ENCODE measurements at places on chromosomes 13 and 19.

DNA sequence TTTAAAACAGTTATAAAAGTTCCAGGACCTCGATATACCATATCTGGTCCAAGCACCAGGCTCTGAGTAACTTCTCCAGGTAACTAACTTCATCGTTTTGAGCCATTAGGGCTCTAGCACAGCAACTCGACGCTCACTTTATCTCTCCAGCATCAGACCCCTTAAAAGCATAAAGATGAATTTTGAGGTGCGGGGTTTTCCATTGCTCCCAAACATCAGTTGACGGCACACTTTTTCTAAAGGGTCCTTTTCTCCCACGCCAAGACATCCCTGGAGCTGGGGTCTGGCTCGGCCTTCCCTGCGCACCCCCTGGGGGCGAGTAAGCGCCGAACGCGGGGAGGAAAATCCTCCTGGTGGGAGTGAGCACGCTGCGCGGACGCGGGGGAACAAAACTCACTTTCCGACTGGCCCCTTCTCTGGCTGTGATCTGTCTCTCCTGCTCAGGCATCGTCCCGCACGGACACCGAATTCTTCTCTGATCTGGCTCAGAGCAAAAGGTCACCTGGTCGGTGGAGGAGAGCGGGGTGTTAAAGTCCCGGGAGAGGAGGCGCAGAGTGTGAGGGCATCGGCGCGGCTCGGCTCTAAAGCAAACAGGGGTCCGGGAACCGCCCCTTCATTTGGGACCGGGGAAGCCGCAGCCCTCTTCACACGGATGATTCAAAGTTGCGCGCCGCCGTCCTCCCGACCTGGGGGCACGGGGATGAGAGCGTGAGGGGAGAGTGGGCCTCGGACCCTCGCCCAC lies at the start of gene ATP7B:
Gene ATP7B, minus strand, starts transcription at position 561 of the 742 bp plus-strand sequence. Its CDS starts 113 bp downstream, at position 448.
- no peak for DNase-seq

- DNase-seq: no peak
These were observed at the start of gene CPB2 for GRCh38 chr13:46104868-46105267. Gene CPB2, minus strand, starts transcription at chr13:46105033. Its CDS starts 24 bp downstream, at chr13:46105009.

DNA sequence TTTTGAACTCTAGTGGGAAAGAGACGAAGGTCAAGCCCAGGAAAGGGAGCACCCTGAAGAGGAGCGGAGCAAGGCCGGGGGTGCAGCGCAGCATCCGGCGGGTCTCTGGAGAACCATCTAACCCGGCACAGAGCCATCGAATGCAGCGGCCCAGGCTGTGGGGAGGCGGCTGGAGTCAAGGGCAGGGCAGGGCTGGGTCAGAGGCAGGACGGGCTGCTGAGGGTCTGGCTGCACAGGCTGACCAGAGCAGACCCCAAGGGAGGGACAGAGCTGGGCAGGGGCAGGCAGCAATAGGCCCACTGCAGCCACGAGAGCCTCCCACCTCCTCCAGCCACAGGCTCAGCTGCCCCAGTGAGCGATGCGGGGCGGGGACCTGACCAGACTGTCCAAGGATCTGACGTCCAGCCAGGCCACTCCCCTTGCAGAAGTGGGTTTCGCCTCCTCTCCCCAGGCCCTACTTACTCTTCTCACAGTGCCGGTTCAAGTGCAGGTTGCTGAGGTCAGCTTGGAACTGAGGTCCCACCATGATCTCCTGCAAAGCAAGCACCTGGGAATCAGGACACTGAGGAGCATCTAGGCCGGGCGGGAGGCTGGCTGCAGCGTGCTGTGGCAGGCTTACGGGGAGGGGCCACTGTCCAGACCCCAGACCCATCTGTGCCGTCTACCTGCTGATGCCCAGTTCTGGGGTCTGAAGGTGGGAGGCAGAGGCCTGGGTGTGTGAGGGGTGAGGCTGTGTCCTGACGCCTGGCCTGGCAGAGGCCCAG lies 19.2 kb downstream of the MIER2 start:
- no peak for DNase-seq

- DNase-seq: no peak
These were observed 87.1 kb upstream of the STK24 start for GRCh38 chr13:98664047-98664446.

- DNase-seq: no peak
These were observed 168.6 kb upstream of the RFC3 start for GRCh38 chr13:33649212-33649878.

GRCh38 chr13:34816908-34817665 lies 125.0 kb upstream of the NBEA start:
- DNase-seq: no peak

DNA sequence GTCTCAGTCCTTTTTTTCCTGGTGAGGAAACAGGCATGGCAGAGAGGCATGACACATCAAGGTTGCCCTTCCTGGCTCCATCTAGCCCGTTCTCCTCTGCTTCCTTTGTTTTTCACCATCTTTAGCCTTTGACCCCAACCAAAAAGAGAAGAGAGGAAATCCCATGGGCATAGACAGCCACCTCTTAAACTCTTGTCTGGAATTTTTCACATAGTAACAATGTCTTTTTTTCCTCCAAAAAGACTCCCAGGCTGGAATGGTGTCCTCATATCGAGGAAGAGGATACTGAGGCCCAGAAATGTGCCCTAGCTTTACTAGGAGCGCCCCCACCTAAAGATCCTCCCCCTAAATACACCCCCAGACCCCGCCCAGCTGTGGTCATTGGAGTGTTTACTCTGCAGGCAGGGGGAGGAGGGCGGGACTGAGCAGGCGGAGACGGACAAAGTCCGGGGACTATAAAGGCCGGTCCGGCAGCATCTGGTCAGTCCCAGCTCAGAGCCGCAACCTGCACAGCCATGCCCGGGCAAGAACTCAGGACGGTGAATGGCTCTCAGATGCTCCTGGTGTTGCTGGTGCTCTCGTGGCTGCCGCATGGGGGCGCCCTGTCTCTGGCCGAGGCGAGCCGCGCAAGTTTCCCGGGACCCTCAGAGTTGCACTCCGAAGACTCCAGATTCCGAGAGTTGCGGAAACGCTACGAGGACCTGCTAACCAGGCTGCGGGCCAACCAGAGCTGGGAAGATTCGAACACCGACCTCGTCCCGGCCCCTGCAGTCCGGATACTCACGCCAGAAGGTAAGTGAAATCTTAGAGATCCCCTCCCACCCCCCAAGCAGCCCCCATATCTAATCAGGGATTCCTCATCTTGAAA lies at the start of gene GDF15:
Gene GDF15, plus strand, starts transcription at position 484 of the 868 bp plus-strand sequence. Its CDS starts 32 bp downstream, at position 516.
- no peak for DNase-seq

DNA sequence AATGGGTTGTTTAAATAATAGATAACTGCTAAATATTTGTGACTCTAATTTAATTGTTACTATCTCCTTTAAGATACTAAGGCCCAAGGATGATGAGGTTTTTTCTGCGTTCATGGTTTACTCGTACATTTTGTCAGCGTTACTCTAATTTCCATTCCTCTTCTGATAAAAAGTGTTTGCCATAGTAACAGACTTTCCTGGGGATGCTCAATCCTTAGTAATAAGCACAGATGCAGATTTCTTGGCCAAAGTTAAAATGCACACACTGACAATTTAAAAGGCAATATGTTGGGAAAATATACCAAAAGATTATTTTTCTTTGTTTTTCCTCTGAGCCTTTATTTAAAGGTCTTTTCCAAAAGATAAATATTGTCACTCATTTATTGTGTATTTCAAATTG lies 149.6 kb downstream of the IRS2 start:
- DNase-seq: no peak

DNA sequence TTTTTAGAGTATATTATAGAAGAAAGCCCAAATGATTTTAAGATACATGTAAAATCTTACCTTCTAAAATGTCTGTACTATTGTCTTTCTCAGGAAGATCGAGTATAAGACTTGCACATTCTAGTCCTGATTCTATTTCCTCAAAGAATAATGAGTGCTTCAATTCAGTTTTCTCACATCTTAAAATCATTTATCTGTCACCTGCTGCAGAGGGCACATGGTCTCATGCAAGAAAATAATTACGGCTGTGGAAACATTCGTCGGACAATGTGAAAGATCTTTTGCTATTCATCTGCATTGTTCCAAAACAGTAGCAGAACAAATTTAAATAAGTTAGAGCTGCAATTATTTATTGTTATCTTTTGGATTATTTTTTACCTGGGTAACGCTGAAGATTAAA lies 1403.5 kb downstream of the PCDH9 start:
- no peak for DNase-seq

DNA sequence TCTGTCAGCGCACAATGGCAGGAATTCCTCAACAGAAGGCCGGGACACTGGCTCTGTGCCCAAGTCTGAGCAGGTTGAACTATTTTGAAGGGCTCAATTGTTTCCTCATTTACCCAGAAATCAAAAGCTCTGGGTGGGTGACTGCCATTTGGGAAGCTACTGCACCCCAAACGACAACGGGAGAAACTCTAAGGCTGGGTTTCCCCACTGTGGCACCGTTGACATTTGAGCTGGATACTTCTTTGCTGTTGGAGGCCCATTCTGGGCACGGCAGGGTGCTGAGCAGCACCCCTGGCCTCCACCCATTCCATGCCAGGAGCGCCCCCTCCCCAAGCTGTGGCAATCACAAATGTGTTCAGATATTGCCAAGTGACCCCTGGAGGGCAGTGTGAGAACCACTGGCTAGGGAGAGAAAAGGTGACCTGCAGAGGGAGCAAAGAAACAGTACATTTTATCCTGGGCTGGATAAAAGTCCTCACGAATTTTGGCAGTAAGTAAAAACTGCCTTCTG lies 62.5 kb downstream of the RFX2 start:
- DNase-seq: no peak

- DNase-seq: no peak
These were observed 258.4 kb downstream of the SPRY2 start for GRCh38 chr13:80082396-80083080.

DNA sequence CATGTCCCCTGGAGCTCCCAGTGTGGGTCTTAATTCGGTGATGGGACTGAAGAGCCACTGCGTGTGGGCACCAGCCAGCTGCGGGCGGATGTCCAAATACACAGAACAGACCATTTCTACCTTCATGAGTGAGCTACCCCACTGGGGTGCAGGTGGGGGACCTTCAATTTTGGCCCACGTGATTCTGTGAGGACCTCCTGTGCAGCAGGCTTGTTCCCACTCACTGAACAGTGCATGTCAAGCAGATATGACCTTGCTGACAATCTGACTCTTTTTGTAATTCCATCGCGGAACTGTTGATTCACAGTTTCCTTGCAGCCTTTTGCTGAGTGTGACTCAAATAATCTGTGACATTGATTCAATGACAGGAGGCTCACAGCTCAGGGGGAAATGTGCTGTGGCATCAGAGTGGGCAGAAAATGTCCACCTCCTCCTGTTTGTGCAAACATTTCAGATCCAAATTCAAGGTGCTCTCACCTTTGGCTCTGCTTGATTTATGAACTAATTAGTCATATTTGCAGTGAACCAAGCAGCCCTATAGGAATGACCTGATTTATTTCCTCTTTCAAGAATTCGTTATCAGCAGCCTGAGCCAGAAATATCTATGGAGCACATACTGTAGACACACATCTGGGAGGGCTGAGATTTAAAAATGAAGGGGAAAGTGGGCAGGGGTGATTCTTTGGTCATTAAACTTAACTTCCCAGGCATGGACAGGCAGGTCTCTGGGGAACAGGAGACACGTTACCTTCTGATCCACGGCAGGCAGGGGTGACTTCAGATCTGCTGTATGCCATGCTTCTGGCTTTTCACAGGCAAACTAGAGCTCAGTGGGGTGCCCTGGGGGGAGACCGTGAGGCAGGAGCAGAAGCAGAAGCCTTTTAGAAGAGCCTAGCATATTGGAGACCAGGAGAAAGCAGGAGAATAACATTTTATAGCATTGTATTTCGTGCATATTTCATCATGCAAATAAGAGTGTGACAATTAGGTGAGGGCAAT lies 170.0 kb upstream of the KL start:
- DNase-seq: no peak

DNA sequence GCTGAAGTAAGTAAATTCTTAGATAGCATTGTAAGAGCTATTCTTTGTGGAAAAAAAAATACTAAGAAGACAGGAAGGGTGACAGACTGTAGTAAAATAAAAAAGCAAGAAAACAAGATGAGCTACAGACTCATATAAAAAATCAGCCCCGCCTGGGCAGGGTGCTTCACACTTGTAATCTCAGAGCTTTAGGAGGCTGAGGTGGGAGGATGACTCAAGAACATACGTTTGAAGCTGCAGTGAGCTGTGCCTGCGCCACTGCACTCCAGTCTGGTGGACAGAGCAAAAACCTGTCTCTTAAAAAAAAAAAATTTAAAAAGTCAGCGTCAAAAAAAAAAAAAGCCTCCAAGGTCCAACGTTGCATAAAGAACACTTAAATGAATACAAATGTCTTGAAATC lies 102.1 kb downstream of the VWA8 start:
- DNase-seq: no peak

DNA sequence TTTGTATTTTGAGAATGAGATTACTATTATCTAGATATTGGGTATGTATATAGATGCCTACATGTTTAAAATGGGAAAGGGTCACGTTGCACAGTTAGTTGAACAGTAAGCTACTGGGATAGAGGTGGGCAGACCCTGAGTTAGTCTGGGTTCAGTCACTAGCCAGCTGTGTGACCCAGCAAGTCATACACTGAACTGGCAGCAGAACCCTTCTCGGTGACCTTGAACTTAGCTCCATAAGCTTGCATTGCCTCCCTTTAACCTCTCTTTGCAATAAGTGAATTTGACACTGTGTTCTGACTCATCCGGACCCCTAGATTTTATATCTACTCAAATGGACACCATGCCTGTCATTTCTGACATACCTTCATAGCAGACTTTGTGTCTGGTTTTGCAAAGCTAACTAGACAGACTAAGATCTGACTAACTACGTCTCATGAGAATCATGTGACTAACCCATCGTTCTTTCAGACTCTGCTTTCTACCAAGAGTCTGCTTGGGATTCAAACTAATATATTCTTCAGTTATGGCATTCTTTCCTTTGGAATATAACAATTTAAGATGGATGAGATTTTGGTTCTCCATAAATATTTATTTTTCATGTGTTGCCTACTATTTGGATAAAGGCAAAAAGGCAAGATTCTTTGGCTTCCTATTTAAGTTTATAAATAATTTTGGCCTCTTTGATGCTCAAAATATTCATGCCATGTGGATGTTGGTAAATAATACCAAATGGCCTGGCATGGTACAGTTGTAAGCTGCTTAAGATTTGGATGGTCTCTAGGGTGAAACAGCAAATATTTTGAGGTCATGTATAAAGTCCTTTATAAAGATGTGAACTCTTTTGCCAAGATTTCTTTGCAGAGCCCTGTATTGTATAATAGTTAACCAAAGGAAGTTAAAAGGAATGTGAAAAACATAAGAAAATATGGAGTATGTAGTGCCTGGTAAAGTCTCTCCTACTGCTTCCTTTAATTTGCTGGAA lies 159.3 kb downstream of the ITGBL1 start:
- DNase-seq: no peak

DNA sequence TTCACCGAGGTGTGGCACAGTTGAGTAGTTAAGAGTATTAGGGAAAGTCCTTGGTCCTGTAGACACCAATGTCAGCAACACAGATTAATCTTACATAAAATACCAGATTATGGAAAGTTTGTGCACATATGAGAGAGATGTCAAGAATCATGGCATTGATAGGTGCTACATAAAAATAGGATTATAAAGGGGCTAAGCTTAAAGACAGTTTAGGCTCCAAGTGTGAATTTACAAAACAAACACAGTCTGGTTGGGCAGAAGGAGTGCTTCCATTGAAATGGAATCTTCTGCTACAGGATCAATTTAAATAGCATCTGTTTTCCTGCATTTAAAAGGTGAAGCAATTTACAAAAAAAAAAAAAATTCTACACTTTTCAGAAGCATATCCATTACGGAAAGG lies 292.9 kb downstream of the DNAJC15 start:
- DNase-seq: no peak
